Tibial nerve (tissue), 4 donors: ENCODE measurements at places on chromosomes 1 and 21. TPM values are rescaled to one million over a fixed set of nuclear protein-coding genes. Genes with fewer than 3 reads are reported as not detected.

Gene TTC39A
- total RNA-seq = not detected

Gene TRABD2B
- 3.0 TPM for total RNA-seq

Gene CPT2
- 28.8 TPM for total RNA-seq

Gene SYT11
- total RNA-seq = 29.2 TPM

Gene GBP5
- total RNA-seq = 3.9 TPM

DNA sequence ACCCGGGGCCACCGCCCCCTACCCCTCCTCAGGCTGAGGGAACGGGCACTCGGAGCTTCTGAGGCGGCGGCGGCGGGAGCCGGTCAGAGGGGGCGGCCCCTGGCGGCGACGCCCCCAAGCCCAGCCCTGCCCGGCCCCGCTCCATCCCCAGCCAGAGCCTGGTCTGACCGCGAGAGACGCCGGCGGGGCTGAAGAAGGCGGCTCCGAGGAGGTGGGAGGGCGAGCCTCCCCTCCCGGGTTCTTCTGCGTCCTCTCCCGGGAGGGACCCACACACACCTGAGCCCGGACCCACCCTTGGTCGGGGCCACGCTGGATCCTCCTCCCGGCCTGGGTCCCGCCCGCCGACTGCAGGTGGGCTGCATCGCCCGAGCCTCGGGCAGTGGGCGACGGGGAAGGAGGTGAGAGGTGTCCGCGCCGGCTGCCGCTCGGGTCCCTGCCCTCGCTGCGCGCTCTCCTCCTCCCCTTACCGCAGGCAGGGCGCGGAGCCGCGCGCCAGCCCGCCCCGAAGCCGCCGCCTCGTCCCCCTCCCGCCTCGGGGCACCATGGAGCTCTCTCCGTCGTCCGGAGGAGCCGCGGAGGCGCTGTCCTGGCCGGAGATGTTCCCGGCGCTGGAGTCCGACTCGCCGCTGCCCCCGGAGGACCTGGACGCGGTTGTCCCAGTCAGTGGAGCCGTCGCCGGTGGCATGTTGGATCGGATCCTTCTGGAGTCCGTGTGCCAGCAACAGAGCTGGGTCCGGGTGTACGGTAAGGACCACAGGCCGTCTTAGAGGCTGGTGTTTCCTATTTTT lies at the start of gene RASAL2:
Gene RASAL2 (plus strand): TSS at position 154 of the 788 bp plus-strand sequence. CDS start 389 bp downstream, at position 543.
- peak; percentile 33 for DNase-seq

DNA sequence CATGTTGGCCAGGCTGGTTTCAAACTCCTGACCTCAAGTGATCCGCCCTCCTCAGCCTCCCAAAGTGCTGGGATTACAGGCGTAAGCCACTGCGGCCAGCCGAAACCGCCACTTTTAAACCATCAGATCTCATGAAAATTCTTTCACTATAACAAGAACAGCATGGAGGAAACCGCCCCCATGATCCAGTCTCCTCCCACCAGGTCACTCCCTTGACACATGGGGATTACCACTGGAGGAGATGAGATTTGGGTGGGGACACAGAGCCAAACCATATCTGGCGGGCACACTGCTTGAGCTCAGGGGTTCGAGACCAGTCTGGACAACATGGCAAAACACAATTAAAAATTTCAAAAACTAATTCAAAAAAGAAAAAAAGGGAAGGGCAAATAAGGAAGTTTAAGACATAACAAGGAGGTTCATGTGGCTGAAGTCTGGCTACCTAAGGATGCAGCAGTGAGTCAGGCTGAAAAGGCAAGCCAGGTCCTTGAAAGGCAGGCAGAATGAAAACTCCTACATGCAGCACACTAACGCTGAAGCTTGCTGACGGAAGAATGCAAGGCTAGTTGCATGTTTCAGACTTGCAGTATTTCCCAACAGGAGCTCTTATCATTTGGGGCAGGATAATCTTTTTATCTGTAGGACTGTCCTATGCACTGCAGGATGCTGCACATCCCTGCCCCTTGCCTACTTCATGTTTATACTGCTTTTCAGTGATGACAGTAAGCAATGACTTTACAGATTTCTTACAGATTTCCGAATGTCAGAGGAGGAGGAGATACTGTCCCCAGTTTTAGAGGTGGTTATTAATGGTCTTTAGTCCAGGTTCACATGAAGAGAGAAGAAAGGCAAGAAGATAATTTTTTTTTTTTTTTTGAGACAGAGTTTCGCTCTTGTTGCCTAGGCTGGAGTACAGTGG lies 49.3 kb downstream of the FBXO42 start:
- no peak for DNase-seq

GRCh38 chr1:207306603-207307002 lies 14.9 kb upstream of the CD55 start:
- no peak for DNase-seq

DNA sequence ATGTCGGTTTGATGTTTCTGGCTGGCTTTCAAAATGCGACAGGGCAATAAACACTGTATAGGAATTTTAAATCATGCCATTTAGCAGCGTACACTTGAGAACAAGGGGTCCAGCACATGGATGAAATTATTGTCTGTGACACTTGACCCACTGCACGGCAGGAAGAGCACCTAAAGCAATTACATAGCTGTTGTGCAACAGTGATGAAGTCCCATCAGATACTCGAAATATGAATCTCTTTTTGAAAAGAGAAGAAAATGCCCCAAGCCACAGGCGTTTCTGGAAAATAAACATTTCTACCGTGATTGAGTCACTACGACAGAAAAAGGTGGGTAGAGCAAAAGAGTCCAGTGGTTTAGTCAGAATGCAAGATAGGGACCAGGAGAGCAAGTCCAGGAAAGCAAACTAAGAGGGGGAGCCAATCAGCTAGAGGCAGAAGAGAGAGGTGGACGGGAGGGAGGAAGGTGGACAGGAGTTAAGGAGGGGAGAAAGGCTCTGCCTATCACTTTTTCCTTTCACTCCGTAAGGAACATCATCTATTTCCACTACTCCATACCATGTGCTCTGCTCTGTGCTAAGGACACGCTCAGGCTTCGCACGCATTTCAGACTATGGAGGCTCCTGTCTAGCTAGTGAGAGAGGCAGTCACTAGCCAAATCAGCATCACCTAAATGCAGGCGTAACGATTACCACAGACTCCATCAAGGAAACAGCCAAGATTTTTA lies 6.4 kb downstream of the DSCAM start:
- no peak for DNase-seq

GRCh38 chr1:41377397-41377796 lies 16.2 kb downstream of the FOXO6 start:
- no peak for DNase-seq

DNA sequence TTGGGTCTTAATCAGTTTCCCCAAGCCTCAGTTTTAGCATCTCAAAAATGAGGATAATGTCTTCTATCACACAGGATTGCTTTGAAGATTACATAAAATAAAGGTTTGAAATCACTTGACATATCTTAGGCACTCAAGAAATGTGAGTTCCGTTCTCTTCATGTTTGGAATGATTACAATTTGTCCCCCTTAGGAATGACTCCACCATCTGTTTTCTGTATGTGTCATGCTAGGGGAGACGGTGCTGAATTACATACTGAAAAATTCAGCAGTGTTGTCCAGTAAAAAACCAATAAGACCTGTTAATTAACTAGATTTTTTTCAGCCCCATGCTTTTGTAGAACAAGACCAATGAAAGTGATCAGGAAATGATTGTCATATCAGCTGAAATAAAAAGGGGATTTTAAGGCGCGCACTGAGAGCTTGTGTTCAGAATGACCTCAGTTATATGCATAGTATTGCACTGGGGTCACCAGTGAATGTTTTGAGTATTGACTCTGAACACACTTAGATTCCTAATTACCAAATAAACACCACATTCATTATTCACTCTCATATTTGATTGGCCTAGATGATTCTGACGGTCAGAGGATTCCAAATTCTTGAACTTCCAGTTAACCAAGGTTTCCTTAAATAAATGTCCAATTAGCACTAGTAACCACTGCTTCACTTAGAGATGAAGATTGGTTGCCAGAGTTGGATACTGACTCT lies 114.5 kb upstream of the KCNK2 start:
- DNase-seq = no peak

DNA sequence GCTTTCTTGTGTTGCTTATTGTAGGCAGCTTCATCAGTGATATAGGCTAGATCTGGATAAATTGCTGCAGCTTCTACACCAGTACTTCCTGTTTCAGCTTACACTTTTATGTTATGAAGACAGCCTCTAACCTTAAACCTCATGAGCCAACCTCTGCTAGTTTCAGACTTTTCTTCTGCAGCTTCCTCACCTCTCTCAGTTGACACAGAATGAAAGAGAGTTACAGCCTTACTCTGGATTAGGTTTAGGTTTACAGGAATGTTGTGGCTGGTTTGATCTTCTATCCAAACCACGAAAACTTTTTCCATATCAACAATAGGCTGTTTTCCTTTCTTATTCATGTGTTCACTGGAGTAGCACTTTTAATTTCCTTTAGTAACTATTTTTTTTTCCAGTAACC lies 76.9 kb upstream of the RNPC3 start:
- no peak for DNase-seq

GRCh38 chr21:29443411-29444010 lies 144.8 kb downstream of the BACH1 start:
- DNase-seq = no peak

DNA sequence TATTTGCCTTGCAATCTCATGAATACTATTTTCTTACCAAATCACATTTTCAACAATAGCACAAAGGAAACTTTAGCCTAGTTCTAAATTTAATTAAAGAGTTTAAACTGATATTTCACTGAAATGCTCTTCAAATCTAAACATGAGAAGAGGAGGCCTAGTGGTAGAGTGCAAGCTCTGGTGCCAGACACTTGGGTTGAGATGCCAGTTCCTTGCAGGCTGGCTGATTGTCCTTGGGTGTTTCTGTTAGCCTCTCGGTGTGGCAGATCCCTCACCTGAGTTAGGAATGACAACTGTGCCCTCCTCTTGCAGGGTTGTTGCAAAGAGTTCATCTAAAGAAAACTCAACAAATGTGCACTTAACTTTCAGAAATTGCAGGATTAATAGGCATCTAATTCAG lies 12.5 kb downstream of the ZBTB21 start:
- DNase-seq = no peak

DNA sequence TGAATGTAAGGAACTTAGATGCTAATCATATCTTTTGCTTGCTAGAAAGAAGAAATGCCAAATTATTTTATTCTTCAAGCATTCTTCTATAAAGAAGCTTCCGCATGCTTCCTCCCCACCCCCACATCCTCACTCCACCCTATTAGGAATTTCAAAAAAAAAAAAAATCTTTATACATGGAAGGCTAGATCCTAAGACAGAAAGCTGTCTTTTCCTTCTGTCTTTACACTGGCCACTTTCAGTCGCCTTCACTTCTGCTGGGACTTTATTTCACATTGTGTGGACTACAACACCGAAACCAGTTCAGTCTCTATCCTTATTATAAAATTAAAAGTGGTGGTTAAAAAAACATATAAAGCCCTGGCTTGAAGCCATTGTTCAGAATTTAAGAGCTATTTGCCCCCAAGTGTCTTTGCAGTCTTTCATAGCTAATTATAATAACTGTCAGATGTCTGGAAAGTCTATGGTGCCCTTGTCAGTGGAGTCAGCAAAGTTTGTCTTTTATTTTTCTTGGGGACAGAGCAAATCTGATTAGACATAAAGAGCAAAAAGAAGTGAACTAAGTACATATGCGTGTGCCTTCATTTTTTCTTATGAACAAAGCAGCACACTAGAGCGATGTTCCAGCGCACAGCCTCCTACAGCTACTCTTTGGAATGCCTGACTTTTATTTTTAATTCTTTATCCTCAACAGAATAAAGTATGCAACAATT lies 297.7 kb downstream of the PTPRC start:
- no peak for DNase-seq

DNA sequence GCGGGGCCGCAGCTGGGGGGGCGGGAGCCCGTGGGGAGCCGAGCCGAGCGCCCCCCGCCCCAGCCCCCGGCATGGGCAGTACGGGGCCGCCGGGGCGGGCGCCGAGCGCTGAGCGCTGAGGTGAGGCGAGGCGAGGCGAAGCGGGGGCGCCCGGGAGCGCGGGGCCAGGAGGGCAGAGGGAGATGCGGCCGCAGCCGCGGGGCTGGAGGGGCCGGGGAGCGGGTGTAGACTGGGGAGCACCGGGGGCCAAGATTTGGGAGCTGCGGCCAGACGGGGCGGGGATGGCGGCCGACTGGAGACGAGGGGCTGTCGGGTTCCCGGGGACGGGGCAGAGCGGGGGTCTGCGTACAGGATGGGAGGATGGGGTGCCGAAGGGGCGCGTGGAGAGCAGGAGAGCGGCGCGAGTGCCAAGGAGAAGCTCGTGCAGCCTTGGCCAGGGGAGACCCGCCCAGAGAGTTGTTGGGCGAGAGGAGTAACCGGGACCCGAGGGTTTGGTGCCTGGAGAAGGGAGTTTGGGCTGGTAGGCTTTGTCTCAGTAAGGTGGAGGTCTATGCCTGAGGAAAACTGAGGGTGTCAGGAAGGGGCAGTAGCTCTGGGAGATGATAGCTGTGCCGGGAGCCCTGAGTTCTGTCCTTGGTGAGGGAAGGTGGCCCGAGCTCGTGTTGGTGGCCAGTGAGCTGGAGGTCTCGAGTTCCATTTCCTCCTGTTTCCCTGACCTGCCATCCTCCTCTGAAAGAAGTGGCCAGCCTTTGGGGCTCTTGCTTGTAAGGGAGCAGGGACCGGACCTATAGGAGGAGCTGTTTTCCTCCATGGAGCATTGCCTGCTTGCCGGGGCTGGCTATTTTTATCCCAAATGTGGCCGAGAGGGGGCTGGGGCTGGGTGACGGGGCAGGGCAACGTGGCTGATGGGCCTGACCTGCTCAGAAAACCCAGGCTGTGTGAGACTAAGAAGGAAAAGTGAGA lies 539 bp downstream of the ATP8B2 start:
- peak; percentile 42 for DNase-seq

DNA sequence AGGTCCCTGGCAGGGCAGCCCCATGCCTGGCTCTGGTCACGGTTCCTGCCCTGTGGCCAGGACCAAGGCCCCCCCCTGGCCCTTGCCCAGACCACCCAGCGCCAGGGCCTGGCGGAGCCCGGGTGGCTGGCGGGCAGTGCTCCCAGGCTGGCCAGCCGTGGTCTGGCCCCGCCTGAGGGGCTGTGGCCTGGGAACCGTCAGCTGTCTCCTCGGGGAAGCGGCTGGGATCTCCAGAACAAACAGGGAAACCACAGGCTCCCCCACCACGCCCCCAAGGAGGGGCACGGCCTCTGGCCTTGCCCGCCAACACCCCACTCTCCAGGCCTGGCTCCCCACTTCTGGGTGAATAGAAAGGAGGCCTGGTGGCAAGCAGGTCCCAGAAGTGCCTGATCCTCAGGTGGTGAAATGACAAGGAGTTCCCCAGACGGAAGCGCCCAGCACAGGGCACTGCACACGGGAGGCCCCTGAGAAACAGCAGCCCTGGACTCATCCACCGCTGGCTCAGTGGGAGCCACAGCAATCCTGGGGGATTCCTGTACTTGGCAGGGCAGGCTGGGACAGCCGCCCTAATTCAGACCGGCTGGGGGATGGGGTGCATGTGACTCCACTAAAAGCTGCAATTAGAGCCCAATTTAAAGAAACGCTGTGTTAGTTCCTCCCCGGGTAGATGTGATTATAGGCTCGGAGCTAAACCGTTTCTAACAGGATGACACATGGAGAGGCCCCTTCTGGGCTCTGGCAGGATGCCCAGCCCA lies 78.9 kb downstream of the RAP1GAP start:
- DNase-seq = no peak

- no peak for DNase-seq
These were observed at the start of gene DNAH14 for GRCh38 chr1:224929335-224930237. Gene DNAH14, plus strand, starts transcription at chr1:224929675. Its CDS starts 23,028 bp downstream, at chr1:224952703.

GRCh38 chr1:199310708-199311107 lies 671.9 kb downstream of the PTPRC start:
- no peak for DNase-seq
